ENCODE measurements at places on chromosomes 16 and 17.

DNA sequence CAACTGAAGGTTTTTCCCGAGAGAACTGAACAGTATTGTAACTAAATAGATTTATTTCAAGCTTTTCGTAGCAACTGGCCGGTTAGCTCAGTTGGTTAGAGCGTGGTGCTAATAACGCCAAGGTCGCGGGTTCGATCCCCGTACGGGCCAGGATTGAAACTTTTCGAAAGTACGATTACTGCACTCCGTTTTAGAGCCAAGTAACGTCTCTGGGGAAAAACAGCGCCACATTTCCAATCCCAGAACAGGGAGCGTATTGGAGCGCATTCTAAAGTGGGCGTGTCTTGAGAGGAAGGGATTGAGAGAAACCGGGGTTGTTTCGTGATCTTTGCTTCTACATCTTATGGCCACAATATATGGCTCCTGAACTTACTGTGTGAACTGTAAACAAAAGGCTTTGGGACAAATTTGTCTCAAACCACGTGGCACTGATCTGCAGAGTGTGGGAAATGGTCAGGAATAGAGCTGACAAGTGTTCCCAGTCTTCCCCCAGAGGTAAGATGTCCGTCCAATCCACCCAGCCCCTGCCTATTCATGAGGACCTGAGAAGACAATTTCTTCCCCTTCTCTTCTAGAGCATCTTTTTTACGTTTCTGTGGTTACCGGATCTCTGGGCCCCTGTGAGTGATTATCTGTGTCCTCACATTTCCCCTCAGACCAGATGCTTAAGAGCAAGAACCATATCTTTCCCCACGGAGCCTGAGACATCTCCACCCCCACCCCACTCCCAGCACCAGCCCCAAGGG lies 2.3 kb downstream of the BORCS6 start:
- DNase-seq = peak; percentile 90

DNA sequence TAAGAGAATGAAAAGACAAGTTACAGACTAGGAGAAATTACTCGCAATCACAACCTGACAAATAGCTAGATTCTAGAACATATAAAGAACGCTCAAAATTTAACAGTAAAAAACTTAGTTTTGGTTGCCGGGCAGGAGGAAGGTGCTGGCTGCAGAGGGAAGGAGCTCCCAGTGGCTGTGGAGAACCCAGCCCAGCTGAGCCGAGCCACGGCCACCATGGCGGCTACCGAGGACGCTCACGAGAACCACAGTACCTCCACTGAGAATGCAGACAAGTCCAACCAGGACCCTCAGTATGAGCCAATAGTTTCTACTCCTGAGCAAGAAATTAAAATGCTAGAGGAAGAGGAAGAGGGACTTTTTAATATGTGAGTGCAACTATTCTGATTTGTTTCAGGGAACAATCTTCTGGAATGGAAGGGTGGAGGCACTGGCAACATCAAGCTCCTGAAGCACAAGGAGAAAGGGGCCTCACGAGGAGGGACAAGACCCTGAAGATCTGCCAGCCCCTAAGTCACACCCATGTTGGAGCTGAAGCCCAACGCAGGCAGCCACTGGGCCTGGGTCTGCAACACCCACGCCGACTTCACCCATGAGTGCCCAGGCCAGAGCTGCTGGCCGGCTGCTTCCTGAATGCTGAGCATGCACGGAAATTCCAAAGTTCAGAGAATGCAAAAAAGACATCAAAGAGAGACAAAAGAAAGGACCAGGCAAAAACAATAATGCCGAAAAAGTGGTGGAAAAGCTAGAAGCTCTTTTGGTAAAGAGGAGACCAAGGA lies 55.0 kb downstream of the DNAH17 start:
- DNase-seq = no peak

- no peak for DNase-seq
Measured at GRCh38 chr16:56911771-56912571, 20.0 kb upstream of the HERPUD1 start.

- DNase-seq = no peak
Measured at GRCh38 chr16:58105631-58106030, 23.6 kb downstream of the CFAP20 start.

- DNase-seq = no peak
Measured at GRCh38 chr17:22409160-22409751, 716.9 kb downstream of the KCNJ18 start.

GRCh38 chr17:9811086-9811485 lies 10.8 kb downstream of the GSG1L2 start:
- no peak for DNase-seq

- DNase-seq = no peak
Measured at GRCh38 chr16:79171931-79172705, 428.4 kb downstream of the MAF start.

- DNase-seq = no peak
Measured at GRCh38 chr17:3818786-3819185, 17.8 kb upstream of the ITGAE start.

DNA sequence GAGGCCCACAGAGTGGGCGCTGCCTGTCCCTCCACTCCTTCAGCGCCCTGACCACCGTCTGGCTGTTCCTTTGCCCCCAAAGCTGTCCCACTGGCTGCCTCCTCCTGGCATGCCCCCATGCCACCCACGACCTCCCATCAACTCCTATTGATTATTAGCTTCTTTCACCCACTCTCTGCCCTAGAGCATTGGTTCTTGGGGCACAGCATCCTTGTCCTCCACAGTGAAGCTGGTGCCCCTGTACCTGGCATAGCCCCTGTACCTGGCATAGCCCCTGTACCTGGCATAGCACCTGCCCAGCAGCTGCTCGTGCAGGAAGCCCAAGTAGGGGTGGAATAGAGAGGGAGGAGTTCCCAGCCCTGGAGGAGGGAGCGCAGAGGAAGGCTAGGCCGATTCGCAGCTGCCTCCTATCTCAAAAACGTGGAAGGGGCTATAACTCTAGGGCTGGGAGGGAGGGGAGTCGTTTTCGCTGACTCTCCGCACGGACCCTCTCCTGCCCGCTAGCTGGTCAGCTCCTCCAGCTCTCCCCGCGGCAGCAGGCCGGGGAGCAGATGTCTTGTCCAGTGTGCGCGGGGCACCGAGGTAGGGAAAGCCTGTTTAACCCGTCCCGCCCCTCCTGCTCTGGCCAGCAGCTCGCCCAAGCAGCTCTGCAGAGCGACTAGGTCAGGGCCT lies 5.7 kb upstream of the ACTG1 start:
- no peak for DNase-seq

GRCh38 chr16:74623214-74623838 lies 16.4 kb upstream of the GLG1 start:
- DNase-seq = no peak

- DNase-seq = no peak
Measured at GRCh38 chr16:11706180-11706742, 36.4 kb downstream of the TXNDC11 start.

GRCh38 chr17:59406808-59407381 lies 75.4 kb downstream of the YPEL2 start:
- DNase-seq = no peak

- no peak for DNase-seq
Measured at GRCh38 chr17:27647765-27648164, 16.8 kb downstream of the LGALS9 start.

DNA sequence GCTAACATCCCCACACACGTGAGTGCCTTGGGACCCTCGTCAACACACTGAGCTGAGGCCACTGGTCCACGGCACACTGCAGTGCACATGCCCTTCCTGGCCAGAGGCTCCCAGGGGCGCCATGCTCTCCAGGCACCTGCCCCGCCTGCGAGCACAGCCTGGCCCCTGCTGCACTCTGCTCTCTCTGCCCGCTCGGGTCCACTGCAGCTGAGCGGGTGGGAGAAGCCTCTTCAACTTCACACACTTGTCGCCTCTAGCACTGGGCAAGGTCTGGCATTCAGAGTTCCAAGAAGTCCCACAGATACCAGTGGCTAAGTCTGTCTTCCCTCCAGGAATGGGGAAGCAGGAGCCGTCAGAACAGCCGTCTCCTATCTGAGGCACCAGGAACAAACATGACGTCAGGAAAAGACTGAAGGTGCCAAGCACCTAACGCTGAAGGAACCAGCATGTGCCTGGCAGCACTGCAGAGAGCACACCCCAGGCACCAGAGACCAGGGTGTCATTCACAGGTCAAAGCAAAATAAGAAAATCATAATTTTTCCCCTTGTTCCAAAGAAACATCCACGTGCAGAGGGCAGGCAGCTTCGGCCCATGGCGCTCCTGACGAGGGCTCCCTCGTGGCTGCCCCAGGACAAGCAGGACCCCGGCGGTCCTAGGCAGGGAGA lies 82.9 kb downstream of the ZNF778 start:
- no peak for DNase-seq

GRCh38 chr16:27973678-27974077 lies 89.8 kb downstream of the GSG1L start:
- no peak for DNase-seq

DNA sequence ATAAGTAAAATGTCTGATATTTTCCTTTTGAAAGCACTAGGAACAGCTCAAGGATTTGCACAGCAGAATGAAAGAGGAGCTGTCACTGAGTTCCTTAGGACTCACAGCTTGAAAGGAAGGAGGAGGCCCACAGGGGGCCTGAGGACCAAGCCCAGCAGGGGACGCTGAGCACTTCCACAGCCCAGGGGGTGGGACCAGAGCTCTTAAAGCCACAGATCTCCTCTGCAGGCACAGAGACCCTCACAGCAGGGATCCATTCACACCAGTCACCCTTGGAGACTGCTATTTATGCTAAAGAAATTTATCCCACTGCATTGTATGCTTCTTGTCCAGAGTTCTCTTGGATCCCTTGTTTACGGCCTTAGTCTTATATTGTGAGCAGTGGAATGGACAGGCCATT lies 253.3 kb downstream of the STX8 start:
- no peak for DNase-seq

DNA sequence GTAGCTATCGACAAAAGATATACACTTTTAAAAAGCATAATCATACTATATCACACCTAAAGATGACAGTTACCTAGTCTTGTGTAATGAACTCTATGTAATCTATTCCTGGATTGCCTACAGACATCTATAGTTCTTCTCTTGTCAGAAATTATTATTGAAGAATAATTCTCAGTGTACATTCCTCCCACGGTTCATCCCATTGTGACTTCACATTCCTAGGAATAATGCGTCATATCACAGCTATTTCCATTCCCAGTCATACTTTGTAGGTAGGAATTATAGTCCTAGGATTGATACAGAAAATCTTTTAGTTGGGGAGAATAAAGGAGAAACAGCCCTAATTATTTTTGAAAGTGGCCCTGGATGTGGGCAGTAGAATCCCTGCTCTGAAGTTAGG lies 44.0 kb upstream of the ABCC11 start:
- no peak for DNase-seq

DNA sequence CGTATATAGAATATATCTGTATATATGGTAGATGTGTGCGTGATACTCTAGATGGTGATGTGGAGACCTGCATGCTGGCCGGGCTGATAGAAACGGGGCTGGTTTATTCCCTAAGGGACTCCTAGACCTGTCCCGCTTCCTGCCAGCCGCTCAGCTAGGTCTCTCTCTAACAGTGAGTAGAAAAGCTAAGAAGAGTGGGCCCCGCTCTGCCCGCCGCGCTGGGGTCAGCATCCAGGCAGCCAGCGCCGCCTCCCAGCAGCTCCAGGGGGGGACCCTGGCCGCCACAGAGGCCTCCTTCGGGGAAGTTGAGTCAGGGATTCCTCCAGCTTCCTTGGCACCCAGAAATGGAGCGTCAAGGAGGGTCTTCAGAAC lies 9.4 kb downstream of the CYGB start:
- no peak for DNase-seq

GRCh38 chr17:49968405-49969133 lies 421 bp upstream of the DLX4 start:
- peak; percentile 29 for DNase-seq

DNA sequence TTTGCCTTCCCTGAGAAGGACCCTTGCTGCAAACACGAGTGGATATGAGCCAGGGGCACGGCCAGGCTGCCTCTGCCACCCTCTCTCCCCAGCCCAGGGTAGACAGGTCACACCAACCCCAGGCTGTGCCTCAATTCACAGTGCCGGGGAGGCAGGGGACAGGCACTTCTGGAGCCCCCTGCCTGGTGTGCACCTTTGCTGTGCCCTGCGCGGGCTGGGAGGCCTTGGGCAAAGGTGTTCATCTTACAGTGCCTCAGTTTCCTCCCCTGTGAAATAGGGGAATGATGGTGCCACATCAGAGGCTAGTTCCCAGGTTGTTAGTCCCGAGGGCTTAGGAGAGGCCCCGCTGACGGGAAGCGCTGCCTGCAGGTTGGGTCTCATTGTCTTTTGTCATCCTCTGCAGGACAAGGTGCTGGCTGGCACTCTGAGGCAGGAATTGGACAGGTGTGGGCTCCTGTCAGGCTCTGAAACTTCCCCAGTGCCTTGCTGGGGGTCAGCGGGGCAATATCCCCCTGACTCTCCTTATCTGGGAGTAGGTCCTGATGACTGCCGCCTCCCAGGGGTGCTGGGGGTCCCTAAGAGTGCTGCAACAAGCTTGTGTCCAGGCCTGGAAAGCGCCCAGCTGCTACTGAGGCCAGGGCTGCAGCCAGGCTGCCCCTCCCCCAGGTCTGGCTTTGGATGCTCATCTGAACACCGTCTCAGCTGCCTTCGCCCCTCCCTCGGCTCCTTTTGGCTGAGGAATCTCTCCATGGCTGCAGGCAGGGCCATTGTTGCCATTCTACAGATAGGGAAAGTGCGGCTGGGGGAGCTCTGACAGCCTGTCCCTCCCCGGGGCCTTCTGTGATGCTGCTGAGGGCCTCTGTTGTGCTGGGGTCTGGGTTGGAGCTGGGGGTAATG lies 3.1 kb downstream of the PRSS21 start:
- DNase-seq = no peak

- peak; percentile 36 for DNase-seq
Measured at GRCh38 chr17:7886227-7887037, 2.2 kb upstream of the CHD3 start.

DNA sequence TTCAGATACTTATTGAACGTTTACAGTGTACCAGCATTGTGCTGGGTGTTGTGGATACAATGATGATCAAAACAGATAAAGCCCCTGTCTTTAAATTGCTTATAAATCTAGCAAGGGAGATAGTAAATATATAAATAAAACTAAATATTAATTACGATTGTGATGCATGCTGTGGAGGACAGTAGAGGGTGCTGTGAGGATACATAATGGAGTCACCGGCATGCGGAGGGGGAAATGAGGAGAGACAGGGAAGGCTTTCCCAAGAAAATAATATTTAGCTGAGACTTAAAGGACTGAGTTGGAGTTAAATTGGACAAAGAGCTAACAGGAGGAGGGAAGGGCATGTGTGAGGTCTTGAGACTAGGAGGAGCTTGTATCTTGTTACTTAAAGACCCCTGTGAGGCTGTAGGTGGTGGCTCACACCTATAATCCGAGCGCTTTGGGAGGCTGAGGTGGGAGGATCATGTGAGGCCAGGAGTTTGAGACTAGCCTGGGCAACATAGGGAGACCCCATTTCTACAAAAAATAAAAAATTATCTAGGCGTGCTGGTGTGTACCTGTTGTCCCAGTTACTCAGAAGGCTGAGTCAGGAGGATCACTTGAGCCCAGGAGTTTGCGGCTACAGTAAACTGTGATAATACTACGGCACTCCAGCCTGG lies 2.4 kb downstream of the DHRS7B start:
- DNase-seq = no peak

DNA sequence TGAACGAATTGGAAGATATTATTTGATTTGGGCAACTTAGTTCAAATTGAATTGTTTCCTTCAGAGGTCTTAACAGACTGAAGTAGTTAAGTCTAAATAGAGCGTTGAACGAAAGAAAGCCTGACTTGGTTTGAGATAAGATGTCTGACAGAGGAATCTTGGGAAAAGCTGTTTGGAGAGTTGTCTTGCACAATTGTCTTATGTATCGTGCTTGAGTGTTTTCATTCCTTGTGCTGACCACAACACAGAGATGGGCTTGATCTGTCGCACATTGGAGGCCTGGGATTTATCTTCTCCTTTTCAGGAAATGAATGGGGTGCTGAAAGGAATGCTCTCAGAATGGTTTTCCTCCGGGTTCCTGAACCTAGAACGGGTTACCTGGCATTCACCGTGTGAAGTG lies 7.8 kb downstream of the MLYCD start:
- DNase-seq = no peak

- no peak for DNase-seq
Measured at GRCh38 chr17:77409282-77410161, 268.8 kb downstream of the SEC14L1 start.

Data from stimulated activated CD8-positive, alpha-beta memory T cell treated with anti-CD3 and anti-CD28 coated beads, Interleukin-7, amount 100 ng/mL, for 4 hours (primary cell).